Stimulated activated naive CD8-positive, alpha-beta T cell treated with anti-CD3 and anti-CD28 coated beads, Interleukin-15, Interleukin-2, amounts not matched to agents 100 U/mL and 50 U/mL, for 24 hours (primary cell): ENCODE measurements at places on chromosomes 2 and 18.

DNA sequence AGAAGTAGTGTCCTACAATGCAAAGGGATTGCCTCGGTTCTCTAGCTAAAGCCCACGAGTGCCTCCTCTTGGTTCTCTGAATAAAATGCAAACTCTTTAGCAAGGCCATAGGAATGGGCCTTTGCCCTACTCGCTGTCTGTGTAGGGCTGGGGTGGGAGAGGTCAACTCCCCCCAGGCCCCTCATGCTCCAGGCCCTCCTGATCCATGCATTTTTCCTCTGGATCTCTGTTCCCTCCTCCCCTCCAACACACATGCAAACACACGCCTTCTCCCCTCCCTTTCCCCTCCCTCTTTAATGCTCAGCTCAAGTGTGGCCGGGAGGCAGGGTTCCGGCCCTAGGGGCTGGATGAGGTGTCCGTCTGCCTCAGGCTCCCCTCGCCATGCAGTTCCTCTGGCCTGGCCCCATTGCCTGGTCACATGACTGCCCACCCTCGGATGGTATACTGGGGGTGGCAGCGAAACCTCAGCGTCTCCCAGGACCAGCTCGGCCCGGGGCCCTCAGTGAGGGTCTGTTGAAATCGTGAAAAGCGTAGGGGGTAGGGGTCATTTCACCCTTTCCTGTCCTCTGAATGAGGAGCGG is 14.9 kb upstream of the KLF11 start:
- DNase-seq: no peak

DNA sequence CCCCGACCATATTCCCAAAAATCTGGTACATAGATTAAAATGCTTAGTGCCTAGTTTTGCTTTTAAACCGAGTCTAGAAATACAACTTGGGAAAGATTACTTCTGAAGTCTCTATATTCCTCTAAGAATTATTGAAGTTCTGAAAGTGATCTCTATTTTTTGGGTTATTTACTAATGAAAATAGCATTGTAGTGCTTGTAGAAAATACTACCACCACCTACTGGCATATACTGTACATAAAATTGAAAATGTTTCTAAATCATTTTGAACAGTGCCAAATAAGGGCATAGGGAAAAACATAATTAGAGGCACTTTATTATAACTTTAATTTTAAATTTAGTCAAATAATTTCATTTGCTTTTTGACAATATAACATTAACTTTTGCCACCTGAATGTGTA is 1399.6 kb upstream of the ZEB2 start:
- DNase-seq: no peak

DNA sequence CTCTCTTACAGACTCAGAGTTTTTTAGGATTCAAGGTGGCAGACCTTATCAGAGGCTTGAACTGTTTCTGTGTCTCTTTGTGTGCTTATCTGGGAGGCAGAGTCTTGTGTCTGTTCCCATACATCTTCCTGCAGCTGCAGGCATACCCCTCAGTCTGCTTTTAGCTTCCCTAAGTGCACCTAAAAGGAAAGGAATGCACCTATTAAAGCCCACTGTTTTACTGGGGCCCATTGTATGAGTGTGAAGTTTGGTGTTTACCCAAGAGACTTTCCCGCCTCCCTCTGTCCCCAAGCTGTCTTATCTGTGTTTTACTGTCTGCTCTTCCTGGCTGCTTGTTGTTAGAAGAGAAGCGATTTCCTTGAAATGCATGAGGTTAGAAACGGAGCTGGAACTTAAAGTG is 1757.3 kb upstream of the PIK3C3 start:
- DNase-seq: no peak

DNA sequence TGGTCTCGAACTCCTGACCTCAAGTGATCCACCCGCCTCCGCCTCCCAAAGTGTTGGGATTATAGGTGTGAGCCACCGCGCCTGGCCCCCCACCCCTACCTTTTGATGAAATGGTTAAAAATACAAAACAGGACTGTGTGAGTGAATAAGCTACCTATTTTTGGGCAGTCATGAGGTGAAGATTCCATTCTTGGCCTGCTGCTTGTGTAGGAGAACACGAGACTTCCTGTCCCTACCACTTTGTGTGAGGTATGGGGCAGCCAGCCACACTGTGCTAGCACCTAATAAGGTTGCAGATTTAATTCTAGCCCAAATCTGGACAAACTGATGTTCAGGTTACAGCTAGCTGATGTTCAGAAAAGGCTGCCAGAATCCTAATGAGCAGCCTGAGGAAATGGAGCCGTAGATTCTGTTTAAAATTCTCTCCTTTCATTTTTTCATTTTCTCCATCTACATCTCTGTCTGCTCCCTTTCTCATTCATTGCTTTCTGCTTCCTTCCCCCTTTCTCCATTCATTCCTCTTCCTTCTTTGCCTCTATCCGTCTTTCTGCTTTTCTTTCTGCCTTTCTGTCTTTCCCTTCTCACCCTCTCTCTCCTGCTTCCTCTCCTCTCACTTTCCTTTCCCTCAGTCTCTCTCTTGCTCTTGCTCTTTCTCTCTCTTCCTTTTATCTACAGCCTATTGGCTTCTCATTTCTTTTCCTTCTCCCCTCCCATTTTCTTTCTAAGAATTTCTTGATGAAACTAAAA is 4.6 kb upstream of the LTBP1 start:
- no peak for DNase-seq

DNA sequence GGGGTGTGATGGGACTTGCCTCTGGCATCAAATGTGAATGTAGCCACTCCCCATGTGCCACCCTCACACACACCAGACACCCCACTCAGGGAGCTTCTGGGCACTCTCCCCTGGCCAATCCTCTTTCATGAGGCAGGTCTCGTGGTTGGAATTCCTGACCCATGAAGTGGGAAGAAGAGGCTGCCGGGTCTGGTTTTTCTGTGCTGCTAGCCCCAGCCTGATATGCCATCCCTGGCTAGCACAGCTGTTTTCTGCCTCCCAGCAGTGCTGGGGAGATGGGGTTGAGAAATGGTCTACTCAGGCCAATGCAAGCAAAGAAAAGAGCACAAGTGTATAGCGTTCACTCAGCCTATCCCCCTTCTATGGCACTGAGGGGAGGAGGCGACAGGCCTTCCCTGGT is 1.2 kb upstream of the C2orf72 start:
- DNase-seq: no peak

DNA sequence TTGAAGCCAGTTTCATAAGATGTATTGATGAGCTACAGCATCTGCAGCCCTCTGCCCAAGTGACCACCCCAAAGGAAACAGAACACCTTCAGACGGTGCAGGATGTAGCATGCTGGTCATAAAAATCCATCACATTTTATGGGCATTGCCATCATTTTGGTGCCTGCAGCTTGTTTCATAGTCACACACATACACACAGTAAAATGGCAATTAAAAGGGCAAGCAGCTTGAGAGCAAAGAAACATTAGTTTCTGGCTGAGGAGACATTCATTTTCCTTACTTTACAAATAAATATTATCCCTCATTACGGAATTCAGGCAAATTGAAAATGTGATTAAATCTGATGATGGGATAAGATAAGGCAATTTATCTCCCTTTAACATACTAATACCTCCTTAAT is 13.4 kb downstream of the MYO5B start:
- DNase-seq: no peak

DNA sequence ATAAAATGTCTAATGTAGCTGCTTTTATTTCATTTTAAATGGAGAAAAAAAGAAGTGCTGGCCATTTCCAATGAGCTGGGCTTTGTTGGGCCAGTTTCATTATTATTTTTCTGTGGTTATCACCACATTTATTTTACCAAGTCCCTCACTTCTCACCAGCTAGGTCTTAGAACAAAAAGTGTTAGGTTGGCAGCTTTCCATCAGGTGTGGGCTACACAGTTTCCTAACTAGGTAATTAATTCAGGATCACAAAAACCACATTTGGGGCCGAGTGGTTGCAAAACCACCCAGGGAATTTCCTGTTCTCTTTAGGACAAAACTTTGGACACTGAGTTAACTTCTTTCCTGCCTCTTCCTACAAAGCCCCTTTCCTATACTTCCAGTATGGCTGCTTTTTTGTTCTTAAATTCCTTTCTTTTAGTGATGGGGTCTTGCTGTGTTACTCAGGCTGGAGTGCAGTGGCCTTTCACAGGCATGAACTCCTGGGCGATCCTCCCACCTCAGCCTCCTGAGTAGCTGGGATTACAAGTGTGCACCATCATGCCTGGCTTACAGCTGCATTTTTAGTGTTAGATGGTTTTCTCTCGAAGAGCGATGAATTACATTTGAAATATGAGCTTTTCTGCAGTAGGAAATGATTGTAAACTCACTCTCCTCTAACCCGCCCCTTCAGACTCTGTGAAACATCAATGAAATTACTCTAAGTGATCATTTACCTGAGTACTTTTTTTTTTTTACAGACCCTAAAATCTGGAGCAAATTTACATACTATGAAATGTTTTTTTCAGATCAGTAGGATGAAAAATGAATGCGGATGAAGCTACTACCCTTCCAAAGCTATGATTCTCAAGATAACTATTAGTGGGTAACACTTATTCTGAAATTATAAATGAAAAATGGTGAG is 2.6 kb upstream of the ZFP36L2 start:
- DNase-seq: peak; percentile 30
